Fibroblast of skin of scalp (primary cell): ENCODE measurements at places on chromosomes 12 and 14.

DNA sequence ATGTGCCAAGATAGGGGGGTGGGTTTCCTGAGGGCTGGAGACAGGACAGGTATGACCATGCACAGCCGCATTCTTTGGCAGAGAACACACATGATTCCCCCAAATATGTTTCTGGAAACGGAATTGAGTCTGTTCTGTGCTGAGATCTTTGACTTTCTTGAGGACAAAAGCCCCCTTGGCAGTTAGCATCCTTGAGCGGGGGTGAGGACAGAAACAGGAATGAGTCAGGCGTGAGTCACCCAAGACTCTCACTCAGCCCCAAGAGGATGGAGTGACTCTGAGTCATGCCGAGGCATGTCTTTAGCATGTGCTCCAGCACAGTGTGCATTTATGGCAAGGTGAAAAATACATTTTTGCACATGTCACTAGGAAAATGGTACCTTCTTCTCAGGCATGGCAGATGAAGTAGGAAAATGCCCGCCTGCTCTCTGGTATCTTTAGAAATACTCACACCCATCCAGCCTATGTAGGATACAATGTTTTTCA lies 52.1 kb downstream of the DAD1 start:
- DNase-seq: peak; percentile 95

- peak; percentile 30 for DNase-seq
These were observed 844 bp downstream of the GLTP start for GRCh38 chr12:109879351-109880042.

DNA sequence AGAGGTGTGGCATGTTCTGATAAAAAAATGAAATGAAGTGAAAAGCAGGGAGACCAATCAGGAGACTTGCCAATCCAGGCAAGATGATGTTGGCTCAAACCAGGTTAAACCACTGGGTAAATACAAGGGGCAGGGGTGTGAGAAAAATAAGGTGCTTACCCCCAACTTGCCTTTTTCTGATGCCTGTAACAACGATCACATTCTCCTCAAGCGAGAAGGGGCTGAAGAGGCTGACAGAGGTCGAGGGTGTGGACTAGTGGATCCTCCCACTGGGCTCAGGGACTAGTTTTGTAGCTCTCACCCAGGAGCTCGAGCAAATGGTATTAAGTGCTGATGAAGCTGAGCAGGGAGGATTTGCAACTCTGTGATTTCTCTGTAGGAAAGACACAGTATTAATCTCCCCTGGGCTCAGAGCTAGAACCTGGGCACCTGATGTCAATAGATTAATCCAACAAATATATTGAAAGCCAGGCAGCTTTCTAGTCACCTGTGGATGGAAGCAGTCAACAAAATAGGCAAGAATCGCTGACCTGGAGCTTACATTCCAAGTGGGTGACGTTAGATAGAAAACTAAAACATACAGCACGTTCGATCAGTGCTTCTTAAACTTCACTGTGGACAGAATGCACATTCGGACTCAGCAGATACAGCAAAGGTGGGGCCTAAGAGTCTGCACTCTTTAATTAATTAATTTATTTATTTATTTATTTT lies 15.2 kb upstream of the EAPP start:
- peak; percentile 27 for DNase-seq

GRCh38 chr14:72129291-72129690 lies 197.1 kb downstream of the RGS6 start:
- no peak for DNase-seq

DNA sequence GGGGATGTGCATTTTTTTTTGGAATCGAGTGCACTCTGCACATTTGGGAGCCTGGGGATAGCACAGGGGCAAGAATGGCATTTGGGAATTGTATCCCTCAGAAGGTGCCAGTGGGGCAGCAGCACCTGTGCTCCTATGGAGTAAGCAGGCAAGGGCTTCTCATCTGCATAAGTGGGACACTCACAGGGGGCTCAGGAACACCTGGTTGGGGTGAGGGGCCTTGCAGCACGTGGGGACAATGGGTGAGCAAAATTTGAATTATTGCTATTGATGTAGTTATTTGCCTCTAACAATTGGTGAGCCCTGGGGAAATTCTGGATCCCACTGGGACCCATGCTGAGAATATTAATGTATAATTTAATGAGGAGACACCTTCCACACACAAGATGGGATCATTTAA lies 274.2 kb downstream of the TTC6 start:
- DNase-seq: no peak

- DNase-seq: no peak
These were observed 30.3 kb downstream of the C14orf132 start for GRCh38 chr14:96069421-96069820.

GRCh38 chr14:69682621-69683263 lies 71.3 kb downstream of the SUSD6 start:
- DNase-seq: no peak

DNA sequence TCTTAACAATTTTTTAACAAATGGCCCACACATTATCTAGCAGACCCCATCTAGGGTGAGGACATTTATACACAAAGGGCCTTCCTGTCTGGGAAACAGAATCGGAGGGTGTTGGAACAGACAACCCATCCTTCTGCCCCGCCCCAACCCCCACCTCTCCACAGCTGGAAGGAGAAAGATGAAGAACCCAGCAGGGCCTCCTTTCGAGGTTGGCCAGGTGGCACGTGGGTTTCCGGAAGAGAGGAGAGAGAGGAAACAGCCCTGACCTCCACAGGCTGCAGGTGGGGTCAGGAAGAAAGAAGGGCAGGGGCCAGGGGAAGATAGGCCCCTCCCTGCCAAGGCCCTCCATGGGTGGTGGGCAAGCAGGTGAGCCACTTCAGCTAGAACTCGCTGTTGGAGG lies 57.2 kb downstream of the LRRC74A start:
- no peak for DNase-seq

DNA sequence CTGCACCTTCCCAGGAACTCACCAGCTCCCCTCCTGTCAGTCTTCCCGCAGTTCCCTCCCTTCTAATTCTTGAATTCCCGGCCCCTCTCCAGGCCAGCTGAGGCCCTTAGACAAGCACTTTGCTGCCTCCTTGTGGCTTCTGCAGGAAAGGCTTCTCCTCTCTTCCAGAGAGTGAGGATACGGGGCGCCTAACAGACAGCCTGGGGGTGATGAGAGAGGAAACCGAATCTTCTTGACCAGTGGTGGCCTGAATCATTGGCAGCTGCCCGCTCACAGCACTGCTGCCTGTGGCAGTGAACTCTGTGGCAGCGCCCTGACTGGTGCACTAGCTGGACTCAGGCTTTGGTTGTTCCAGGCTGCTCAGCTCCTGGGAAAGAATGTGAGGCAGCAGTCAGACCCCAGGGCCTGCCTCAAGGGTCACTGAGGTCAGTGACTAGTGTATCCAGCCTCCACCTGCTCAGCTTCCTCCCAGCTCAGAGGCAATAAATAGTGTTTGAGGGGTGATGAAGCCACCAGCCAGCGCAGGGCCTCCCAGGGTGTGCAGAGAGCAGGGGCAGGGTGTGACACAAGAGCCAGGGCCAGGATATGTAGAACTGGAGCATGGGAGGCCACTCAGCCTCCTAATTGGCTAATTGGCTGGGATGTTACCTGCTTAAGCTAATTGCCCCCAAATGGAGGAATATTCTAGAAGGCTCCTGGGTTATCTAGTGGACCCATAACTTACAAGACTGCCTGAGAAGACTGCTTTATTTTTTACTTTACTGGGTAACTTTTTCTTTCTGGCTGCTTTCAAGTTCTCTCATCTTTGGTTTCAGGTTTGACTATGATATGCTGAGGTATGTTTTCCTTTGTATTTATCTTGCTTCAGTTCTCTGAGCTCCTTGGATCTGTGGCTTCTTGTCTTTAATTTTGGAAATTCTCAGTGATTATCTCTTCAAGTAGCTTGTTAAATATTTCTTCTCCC lies 12.9 kb upstream of the MCRS1 start:
- DNase-seq: peak; percentile 74

- DNase-seq: no peak
These were observed 783.6 kb upstream of the TBX3 start for GRCh38 chr12:115467531-115467930.

- peak; percentile 76 for DNase-seq
These were observed 194.0 kb downstream of the ZFP36L1 start for GRCh38 chr14:68598621-68599447.

- no peak for DNase-seq
These were observed 65.9 kb downstream of the WDR20 start for GRCh38 chr14:102205560-102205959.

- no peak for DNase-seq
These were observed 291.8 kb downstream of the ETNK1 start for GRCh38 chr12:22916815-22917214.

GRCh38 chr12:45475594-45475993 lies 253.9 kb upstream of the ARID2 start:
- DNase-seq: no peak

DNA sequence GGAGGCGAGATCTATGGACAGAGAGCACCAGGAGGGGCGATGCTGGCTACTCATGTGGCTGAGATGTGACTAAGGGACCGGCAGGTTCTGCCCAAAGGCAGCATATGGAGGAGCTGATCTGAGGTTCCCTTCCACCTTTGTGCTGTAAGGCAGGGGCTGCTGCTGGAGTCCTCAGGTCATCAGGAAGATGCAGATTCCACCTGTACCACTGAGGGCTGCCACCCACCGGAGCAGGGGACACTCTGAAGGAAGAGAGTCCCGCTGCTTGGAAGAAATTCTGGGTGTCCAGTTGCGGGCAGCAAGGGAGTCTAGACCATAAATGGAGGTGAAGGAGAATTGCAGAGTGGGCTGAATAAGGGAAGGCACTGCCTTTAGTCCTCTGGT lies 55.3 kb downstream of the PLEKHG3 start:
- no peak for DNase-seq

GRCh38 chr14:75234173-75235115 lies 44.2 kb upstream of the FOS start:
- peak; percentile 85 for DNase-seq

DNA sequence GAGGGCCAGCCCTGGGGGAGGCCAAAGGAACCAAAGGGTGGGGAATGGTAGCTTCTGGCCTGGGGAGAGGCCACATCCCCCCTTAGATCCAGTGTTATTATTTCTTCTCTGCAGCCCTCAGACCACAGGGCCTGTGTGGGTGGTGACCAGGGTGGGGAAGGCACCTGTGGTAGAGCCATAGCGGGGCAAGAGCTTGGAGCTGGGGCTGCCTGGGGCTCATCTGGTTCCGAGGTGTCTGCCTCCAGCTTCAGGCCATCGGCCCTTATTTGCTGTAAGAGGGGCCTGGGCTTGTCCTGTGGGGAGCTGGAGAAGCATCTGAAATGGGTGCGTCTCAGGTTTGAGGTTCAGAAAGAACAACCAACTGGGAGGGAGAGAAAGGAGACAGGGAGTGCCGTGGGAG lies 2.1 kb upstream of the B3GNT4 start:
- no peak for DNase-seq

DNA sequence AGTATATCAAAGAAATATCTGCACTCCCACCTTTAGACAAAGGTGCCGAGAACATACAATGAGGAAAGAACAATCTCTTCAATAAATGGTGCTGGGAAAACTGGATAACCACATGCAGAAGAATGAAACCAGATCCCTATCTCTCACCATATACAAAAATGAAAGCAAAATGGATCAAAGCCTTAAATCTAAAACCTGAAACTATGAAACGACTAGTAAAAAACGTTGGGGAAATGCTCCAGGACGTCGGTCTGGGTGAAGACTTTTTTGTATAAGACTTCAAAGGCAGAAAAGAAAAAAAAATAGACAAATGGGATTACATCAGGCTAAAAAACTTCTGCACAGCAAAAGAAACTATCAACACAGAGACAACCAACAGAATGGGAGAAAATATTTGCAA lies 83.8 kb downstream of the PPM1A start:
- DNase-seq: no peak

DNA sequence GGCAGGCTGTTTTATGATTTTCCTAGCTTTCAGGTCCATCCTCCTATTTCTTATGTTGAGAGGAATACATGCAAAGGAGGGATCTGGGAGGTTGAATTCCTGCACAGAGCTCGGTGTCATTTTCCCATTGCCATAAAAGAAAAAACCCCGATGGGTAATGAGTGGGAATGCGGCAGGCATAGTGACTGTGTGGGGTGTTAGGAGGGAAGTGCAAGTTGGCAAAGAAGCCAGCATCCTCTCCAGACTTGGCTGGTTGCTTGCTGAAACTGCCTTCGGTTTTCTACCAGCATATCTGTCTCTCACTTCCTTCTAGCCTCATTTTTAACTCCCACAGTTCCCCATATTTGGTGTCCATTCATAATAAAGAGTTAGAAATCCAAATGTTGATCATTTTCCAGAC lies 1046.1 kb downstream of the SLC6A15 start:
- DNase-seq: no peak

- no peak for DNase-seq
These were observed 454.8 kb upstream of the SOX5 start for GRCh38 chr12:24404086-24404815.

GRCh38 chr12:78420991-78421390 lies 443.6 kb upstream of the SYT1 start:
- peak; percentile 76 for DNase-seq

DNA sequence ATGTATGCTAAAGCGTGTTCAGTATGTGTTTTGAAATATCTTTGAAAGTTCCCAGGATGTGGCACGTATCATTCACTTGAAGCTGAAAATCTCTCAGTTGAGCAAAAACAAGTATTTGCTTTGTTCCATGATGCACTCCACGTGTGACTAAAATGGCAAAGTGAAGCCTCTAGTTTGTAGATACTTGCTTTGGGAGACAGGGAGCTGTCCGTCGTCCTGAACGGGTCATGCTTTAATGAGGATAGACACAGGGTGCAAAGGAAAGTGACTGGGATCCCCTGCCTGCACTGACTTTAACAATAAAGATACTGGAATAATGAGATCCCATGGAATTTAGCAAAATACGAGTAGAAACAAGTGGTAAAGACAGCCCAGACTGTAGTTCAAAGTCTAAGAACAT lies 991.4 kb downstream of the NRXN3 start:
- peak; percentile 55 for DNase-seq

DNA sequence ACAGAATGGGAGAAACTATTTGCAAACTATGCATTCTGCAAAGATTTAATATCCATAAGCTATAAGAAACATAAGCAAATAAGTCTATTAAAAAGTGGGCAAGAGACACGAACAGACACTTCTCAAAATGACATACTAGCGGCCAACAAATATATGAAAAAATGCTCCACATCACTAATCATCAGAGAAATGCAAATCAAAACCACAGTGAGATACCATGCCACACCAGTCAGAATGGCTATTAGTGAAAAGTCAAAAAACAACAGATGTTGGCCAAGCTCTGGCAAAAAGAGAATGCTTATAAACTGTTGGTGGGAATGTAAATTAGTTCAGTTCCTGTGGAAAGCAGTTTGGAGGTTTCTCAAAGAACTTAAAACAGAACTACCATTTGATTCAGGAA lies 121.3 kb downstream of the KCNMB4 start:
- DNase-seq: peak; percentile 10

GRCh38 chr14:69749956-69750355 lies 17.0 kb upstream of the SRSF5 start:
- no peak for DNase-seq
